ENCODE measurements at places on chromosomes 1 and 21. TPM values are rescaled to one million over a fixed set of nuclear protein-coding genes. Genes with fewer than 3 reads are reported as not detected.

The SPRR2A gene
- not detected for total RNA-seq

The SZT2 gene
- 64.9 TPM for total RNA-seq

The FBXO2 gene
- 1.4 TPM for total RNA-seq

The DCST1 gene
- not detected for total RNA-seq

The BLZF1 gene
- total RNA-seq: 23.0 TPM

The VANGL2 gene
- total RNA-seq: not detected

The DEPDC1 gene
- total RNA-seq: 16.5 TPM

The ELAPOR1 gene
- 2.4 TPM for total RNA-seq

The UAP1 gene
- 16.3 TPM for total RNA-seq

The ICOSLG gene
- 5.0 TPM for total RNA-seq

The SIM2 gene
- total RNA-seq: not detected

The TSPAN1 gene
- total RNA-seq: not detected

The CNR2 gene
- 0.28 TPM for total RNA-seq

The CHRM3 gene
- 0.03 TPM for total RNA-seq
